ENCODE measurements at places on chromosomes 6 and 20. TPM values are rescaled to one million over a fixed set of nuclear protein-coding genes. Genes with fewer than 3 reads are reported as not detected.

- DNase-seq: no peak
Observed at GRCh38 chr6:119966484-119966883, 616.9 kb upstream of the MAN1A1 start.

DNA sequence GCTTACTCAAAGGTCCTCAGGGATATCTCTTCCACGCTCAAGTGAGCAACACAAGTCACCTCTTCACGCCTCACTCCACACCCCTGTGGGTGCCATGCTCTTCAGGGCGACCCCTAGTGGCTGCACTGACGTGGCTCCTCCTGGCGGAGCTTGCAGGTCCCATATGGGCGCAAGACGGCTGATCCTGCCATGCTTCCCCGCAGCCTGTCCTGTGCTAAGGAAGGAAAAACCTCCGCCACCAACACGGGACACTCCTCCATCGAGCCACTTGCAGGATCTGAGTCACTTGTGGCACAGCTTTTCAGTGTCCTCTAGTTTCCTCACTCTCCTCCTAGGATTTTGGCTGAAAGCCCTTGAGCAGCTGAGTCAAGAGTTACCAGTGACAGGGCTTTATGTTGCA lies 90.7 kb downstream of the KHDC1L start:
- DNase-seq: peak; percentile 7

- peak; percentile 35 for DNase-seq
Observed at GRCh38 chr20:21202259-21202658, 76.4 kb downstream of the KIZ start.

DNA sequence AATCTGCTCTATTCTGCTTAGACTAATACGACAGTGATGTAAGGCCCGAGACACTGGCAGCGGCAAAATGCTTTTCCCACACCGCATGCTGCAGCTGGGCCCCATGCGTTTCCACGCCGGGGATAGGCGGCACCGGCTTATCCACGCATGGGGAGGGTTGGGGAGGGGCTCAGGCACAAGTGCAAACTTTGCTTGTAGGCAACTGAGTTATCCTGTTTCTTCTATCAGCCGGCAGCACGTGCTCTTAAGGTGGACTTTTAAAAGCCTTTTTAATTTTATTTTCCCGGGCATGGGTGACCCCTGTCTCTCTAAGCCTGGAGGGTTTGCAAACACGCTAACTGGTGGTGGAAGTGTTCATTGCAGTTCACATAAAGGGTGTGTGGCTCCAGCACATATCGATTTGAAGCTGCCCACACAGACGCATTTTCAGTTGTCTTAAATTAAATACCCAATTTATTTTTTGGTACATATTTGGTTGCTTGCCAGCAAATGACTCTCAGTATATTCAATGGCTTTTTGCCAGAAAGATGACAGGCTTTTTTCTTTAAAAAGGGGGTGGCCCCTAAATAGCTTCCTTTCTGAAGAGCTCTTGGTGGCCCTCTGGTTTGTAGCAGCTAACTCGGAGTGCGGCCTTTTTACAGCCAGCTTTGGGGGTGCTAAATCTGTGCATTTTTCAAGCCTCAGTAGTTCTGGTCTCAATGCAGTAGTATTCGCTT lies 561.8 kb upstream of the AGPAT4 start:
- DNase-seq: no peak

DNA sequence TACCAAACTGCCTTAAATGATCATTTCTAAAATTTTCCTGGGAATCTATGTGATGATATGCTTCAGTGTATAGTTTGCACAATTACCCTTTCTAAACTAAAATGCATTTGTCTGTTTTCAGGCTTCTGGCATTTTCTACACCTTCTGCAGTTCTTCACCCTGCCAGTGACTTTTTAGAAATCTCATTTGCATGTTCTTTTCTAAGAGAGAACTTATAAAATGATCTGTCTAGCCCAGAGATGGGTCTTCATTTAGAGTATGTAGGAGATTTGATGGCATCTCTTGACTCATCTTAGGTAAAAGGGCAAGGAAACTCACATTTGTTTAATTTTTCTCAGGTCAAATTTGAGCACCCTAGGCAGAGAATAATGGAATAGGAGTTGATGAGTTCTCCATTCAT lies 17.8 kb downstream of the NCOA7 start:
- DNase-seq: no peak

DNA sequence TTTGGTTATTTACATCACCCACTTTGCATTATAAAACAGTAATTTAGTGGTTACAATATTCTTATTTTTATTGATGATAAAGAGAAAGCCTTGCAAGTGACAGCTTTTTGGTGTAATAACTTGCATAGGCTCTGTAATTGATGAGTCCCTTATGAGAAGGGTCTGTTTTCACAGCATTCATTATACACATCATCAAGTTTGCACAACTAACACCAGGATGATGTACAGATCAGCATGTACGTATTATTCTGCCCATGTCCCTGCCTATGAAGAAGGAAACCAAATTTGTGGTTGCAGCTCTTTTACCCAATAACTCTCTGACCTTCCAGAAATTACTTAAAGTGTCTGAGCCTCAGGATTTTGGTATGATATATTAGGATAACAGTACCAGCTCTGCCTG lies 59.2 kb downstream of the CLVS2 start:
- DNase-seq: no peak

DNA sequence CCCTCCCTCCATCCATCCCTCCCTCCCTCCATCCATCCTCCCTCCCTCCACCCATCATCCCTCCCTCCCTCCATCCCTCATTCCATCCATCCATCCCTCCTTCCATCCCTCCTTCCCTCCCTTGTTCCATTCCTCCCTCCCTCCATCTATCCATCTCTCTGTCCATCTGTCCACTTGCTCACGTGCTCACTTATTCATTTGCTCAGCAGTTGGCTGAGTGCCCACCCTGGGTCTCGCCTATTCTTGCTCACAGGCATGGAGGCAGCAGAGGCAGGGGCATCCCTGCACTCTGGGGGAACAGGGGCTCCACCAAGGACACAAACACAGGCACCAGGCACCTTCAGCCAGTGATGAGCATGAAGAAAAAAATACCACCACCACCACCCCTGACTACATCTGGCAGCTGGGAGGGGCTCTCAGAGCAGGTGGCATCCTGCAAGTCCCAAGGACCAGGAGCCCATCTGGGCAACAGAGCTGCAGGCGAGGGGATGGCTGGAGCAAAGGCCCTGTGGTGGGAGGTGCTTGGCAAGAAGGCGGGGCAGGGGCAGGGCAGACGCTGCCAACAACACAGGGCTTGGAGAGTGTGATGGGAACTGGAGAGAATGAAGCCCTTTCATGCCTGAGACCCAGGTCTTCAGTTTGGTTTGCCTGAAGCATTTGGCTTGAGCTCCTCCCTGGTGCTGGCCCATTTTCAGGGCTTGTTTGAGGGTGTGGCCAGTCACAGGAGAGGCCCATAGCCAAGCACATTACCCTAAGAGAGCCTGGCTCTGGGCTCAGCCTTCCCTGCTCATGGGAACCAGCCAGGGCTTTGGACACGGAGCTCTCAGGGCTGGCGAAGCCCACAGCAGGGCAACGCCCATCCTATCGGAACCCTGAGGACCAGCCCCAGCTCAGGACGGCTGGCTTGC lies 40.2 kb upstream of the MRGBP start:
- no peak for DNase-seq

GRCh38 chr6:37565267-37566110 lies 65.8 kb upstream of the CCDC167 start:
- no peak for DNase-seq

DNA sequence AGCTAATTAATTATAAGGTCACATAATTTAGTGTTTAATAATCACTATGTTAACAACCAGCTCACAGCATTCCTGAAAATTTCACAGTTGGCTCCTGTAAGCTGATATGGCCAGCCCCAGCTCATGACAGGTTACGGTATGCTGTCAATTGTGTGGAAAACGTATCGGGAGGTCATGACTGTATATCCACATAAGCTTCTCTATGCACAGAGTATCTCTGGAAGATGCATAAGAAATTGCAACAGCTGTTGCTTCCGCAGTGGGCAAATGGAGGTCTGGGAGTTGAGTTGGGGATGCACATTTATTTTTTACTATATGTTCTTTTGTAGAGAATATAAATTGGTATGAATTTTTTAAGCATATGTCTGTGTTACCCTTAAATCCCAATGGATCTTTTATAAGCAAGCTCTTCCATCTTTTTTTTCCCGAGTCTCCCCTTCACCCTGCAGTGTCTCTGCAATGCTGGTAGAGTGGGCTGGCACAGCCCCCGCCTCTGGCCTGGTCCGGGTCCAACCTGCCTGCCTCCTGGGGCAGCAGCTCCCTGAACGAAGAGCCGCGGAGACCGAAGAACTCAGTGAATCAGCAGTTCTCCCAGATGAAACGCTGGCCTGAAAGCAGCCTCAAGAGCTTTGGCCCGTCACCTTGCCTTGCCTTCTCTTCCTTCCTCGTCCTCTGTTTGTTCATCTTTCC lies 139.9 kb upstream of the CDYL start:
- no peak for DNase-seq

- DNase-seq: no peak
Observed at GRCh38 chr20:12962895-12963294, 45.9 kb upstream of the SPTLC3 start.

- no peak for DNase-seq
Observed at GRCh38 chr20:54681869-54682268, 206.5 kb downstream of the DOK5 start.

GRCh38 chr20:57468523-57469417 lies 56.2 kb downstream of the CTCFL start:
- no peak for DNase-seq

GRCh38 chr6:157570752-157571151 lies 189.8 kb downstream of the ZDHHC14 start:
- DNase-seq: no peak

DNA sequence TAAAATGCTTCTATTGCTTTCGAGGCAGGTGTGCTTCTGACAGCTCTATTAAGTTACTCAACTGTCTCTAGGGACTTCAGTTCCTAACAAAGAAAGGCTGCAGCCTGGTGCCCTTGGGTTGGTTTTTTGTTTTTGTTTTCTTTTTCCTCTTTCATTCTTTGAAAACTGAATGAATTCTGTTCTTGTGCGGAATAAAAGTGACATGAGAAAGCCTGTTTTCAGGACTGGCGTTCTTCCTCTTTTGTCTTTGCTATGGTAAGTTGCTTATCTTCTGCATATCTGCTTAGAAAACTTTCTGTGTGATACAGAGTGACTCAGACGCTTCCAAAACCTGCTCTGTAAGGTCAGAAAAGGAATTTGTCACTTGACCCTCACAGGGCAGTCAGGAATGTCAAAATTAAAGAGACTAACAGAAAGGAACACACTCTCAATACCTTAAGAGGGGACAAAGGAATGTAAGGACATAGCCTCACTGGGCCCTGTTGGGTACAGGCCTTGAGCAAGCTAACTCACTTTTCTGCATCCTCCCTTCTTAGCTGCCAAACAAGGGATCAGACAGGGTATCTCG lies 56.2 kb upstream of the NHSL1 start:
- peak; percentile 73 for DNase-seq

- peak; percentile 17 for DNase-seq
Observed at GRCh38 chr6:72218125-72218524, 331.8 kb downstream of the RIMS1 start.

- no peak for DNase-seq
Observed at GRCh38 chr6:170167657-170168159, 123.2 kb downstream of the DLL1 start.

GRCh38 chr20:41617059-41617901 lies 897 bp downstream of the CHD6 start:
- DNase-seq: peak; percentile 36

- no peak for DNase-seq
Observed at GRCh38 chr6:106163966-106164877, 78.1 kb downstream of the PRDM1 start.

DNA sequence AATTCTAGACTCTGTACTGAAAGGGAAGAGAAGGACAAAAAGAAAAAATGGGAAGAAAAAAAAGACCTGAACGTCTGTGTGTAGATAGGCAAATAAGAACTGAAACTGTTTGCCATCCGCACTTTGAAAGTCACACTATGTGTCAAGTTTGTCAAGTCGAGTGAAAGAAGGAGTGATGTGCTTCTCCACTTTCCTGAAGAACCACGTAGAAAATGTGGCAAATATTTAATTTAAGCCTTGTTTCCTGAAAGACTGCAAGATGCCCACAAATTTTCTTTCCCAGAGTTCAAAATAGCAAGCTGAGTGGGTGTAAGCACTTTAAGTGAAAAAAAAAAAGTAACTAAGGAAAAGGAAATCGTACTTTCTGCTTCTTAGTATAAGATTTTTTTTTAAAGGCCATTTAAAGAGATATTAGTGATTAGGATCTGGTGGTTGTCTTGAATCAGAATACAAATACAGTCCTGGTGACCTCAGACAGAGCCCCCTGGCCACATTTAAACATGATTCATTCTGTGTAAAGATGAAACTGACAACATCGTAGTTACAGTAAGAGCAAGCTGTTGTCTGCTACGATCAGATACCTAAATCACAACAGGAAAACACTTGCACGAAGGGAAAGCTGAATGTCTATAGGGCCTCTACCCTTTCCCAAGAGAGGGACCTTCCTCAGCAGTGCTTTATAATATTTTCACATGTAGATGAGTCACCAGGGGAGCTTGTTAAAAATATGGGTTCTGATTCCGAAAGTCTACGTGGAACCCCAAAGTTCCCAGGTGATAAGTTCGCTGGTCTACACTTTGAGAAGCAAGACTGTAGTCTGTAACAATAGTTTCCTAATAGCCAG lies 102.3 kb downstream of the HIVEP2 start:
- DNase-seq: peak; percentile 59

- no peak for DNase-seq
Observed at GRCh38 chr20:19328676-19329075, 116.2 kb downstream of the SLC24A3 start.

- no peak for DNase-seq
Observed at GRCh38 chr6:126632271-126632670, 292.4 kb downstream of the CENPW start.

DNA sequence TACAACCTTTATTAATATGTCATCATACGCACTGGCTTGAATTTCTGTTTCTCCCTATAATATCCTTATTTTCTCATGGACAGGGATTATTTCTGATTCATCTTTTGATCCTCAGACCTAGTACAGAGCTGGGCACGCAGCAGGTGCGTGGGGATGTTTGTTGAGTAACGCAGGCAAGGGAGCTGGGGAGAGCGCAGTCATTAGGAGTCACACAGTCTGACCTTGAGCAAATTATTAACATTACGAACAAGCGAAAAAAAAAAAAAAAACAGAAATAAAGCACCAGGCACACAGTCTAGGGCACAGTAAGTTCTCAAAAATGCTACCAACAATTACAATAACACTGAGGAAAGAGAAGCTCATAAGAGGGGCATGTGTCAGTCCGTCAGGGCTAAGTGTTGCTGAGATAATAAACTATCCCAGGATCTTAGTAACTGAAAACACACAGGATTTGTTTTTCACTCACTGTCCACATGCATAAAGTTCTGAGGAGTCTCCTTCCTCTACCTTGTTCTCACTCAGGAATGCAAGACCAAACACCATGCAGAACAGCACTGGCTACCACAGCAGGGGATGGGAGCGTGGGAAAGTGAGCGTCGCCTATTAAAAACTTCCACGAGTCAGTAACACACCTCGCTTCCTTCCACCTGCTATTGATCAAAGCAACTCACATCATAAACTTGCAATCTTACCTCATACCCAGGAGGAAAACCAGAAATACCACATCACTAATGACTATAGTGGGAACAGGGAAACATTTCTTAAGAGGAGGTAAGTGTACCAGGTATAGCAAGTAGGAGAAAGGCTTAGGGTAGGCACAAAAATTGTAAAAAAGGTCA lies 56.9 kb downstream of the PDE10A start:
- DNase-seq: no peak

GRCh38 chr6:113920663-113921267 lies 50.2 kb downstream of the HDAC2 start:
- no peak for DNase-seq

OR2H2 gene
- total RNA-seq: not detected

SPTLC3 gene
- 4.6 TPM for total RNA-seq

APCDD1L gene
- not detected for total RNA-seq

HCRTR2 gene
- total RNA-seq: not detected

VWA7 gene
- 0.26 TPM for total RNA-seq

OPRL1 gene
- total RNA-seq: under 0.01 TPM

DACT2 gene
- 0.26 TPM for total RNA-seq

All from bronchial epithelial cell (primary cell).